Right atrium auricular region (tissue), 2 donors: ENCODE measurements at places on chromosomes 6 and 20.
A peak's percentile ranks its signal among the peaks of the same experiment; 100 is the strongest.

- DNase-seq = peak; percentile 36
Observed at GRCh38 chr20:43988867-43989266, 74.2 kb downstream of the TOX2 start.

DNA sequence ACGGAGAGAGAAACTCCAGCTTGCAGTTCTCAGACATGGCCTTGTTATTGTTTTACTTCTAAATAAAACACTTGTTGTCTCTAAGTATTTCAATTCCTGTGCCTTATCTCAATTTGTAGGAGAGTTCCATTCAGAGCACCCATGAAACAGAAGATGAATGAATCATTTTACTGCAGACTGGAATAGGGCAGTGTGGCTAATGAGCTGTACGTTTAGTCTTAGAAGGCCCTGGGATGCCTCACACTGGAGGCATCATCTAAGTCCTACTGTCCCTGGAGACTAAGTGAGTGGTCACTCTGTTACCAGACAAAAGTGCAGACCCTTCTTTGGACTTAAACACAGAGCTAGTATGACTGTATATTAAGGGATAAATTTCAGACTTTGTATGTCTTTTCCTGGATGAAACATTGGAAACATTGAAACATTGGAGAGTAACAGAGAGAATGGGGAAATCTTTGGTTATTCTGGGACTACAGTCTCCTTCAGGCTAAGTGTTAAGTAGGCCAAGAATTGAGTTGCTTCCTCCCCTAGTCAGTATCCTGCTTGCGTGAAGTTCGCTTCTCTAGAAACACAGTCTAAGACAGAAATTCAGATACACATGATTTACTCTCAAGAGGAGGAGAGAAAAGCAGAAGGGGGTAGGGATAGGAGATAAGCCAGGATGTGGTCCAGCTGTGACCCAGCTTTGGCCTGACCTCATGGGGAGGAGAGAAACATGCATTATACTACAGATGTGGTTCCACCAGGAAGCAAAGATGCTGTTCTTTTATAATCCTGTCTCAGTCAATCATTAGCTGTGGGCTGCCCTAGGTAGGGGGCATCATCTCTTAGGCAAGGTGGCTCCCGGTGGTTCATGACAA is 167.4 kb upstream of the BMP2 start:
- DNase-seq = no peak

- DNase-seq = peak; percentile 28
Observed at GRCh38 chr20:59151820-59152219, 11.8 kb upstream of the ZNF831 start.

GRCh38 chr20:14312001-14312400 is 25.4 kb downstream of the FLRT3 start:
- no peak for DNase-seq
